T-helper 17 cell (primary cell): ENCODE measurements at places on chromosomes 13 and 19.

- no peak for DNase-seq
Observed at GRCh38 chr13:74200081-74200480, 65.9 kb upstream of the KLF12 start.

- DNase-seq = peak; percentile 16
Observed at GRCh38 chr13:39038569-39039030, 344 bp downstream of the NHLRC3 start.

- no peak for DNase-seq
Observed at GRCh38 chr19:16548956-16549355, 6.7 kb upstream of the CHERP start.

- DNase-seq = no peak
Observed at GRCh38 chr13:28609926-28610325, 49.0 kb upstream of the POMP start.

DNA sequence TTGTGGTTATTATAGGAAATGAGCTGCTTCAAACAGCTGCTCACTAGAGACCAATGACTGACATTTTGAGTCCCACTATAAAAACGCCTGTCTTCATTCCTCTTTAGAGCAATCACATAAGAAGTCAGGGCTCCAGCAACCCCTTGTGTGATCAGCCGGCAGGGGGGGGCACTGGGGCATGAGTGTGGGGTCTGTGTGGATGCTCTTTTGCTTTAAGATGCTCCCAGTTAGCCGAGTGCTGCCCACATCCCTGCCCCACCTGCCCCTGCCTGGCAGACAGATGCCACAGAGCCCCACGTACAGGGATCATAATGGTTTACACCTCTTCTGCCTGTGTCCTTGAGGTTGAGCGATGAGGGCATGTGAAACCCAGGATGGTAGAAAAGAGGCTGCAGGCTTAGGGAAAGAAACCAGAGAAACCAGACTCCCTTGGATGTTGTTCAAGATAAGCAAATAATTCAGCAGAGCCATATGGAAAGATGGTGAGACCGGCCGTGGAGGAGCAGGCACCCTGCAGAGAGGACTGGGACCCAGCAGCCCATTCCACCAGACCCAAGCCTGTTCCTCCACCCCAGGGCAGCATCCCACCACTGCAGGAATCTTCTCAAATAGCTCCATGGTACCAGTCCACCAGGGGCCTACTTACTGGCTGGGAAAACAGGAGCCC is 55.4 kb downstream of the CHST8 start:
- no peak for DNase-seq

GRCh38 chr19:3809881-3810707 is 23.9 kb upstream of the MATK start:
- no peak for DNase-seq

DNA sequence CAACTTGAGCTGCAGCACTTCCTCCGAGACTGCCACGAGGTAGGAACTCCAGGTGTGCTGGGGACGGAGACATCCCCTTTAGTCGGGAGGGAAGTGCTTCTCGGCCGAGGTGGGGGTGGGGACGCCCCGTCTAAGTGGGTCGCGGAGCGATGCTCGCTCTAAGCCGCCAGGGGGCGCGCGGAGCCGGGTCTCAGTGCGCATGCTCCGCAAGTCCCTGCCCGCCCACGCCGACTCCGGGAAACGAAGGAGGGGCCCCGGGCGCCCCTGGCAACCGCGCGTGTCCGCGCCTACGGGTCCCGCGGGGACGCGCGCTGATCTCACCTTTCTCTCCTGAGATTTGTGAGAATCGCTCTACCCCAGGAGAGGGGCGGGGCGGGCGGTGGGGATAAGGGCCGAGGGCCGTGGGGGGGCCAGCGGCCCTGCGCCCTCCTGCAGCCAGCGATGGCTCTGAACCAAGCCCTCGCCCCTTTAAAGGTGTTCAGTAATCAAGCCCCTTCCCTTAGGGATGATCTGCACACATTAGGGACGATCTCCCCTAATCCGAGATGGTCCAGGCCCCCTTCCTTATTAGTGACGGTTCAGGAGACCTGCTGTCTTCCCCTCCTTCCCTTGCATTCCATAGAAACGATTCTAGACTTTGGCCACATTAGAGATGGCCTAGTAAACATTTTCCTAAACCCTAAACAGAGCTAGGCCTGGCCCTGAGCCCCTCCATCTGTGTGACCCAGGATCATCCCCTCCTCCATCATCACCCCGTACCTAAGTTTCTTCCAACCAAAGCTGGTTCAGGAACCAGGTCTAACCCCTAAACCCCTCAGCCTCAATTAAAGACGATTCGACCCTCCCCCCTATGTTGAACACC is 47.3 kb upstream of the SHKBP1 start:
- peak; percentile 87 for DNase-seq

GRCh38 chr13:48775285-48775684 is 121.6 kb downstream of the CYSLTR2 start:
- DNase-seq = no peak

DNA sequence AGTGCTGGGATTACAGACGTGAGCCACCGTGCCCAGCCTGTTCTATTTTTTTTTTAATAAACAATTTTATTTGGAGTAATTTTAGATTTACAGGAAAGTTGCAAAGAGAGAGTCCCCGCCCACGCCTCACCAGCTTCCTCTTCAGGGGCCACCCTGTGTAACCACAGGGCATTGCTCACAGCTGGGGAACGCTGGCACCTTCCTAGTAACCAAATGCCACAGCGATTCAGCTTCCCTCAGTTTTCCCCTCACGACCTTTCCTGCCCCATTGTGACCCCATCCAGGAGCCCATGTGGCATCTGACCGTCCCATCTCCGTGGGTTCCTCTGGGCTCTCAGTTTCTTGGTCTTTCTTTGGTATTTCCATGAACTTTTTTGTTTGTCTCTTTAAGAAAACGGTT is 83.9 kb downstream of the GNG7 start:
- DNase-seq = no peak

DNA sequence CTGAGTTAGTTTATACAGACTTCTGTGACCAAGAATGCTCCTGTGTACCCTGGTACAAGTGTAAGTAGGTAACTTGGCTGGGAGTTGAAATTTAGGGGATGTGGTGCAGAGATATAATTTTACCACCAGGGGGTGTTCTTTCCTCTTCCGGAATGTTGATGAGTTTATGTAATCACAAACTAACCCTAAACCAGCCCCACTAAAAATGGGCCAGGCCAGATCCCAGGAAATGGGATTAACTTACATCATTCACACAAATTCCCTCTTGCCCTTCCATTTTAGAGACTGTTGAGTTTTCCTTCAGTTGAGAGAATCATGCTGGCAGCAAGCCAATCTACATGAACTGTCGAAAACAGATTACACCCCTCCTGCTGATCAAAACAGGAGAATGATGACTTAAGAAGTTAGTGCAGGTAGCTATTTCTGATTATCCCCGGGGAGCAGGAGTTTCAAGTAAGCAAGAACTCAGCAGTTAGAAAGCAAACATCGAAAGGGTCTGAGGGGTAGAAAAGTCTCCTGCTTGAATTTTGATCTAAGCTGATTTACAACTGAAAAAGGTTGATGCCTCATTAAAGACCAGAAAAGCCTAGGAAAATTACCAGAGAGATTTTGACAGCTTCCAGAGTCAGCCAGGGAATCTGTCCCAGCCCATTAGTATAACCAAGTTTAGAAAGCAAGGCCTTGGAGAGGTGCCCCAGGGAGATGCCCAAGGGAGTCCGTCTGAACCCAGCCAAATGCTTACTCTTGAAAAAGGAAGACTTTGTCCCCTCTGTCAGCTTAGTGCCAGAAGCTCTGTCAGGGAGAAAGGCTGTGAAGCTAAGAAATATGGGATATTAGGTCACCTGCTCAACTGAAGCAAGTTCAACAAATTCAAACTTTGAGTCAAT is 32.3 kb upstream of the MED4 start:
- DNase-seq = peak; percentile 26

- DNase-seq = no peak
Observed at GRCh38 chr19:31105761-31106160, 243.5 kb downstream of the TSHZ3 start.

- no peak for DNase-seq
Observed at GRCh38 chr13:21522847-21523246, 63.7 kb upstream of the ZDHHC20 start.

GRCh38 chr19:29769997-29770396 is 41.8 kb upstream of the CCNE1 start:
- DNase-seq = no peak

GRCh38 chr13:42152495-42152894 is 104.0 kb downstream of the DGKH start:
- no peak for DNase-seq

DNA sequence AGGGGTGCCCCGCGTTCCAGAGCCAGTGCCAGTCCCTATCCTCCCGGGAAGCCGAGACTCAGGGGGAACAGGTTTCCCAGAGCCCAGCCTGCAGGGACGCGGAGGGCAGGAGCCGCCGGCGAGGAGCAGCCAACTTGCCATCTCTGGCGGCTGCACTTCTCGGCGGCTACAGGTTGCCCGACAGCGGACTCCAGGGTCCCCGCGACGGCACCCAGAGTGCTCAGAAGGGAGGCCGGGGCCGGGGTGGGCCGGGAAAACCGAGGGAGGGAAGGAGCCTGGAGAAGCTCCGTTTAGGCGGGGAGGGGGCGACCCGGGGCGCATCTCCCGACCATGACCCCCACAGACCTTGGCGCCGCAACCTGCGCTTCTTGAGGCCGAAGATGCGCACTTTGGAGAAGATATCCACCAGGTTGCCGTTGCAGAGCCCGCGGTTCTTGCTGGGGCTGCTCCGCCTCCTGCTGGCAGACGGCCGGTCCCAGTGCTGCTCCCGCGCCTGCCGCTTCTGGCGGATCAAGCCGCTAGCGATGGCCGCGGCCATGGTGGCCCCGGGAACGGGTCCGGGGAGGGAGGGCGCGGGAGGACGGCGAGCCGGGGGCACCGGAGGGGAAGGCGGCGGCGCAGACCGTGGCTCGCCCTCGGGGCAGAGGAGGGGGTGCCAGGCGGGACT is 463.8 kb downstream of the ITGBL1 start:
- DNase-seq = no peak

DNA sequence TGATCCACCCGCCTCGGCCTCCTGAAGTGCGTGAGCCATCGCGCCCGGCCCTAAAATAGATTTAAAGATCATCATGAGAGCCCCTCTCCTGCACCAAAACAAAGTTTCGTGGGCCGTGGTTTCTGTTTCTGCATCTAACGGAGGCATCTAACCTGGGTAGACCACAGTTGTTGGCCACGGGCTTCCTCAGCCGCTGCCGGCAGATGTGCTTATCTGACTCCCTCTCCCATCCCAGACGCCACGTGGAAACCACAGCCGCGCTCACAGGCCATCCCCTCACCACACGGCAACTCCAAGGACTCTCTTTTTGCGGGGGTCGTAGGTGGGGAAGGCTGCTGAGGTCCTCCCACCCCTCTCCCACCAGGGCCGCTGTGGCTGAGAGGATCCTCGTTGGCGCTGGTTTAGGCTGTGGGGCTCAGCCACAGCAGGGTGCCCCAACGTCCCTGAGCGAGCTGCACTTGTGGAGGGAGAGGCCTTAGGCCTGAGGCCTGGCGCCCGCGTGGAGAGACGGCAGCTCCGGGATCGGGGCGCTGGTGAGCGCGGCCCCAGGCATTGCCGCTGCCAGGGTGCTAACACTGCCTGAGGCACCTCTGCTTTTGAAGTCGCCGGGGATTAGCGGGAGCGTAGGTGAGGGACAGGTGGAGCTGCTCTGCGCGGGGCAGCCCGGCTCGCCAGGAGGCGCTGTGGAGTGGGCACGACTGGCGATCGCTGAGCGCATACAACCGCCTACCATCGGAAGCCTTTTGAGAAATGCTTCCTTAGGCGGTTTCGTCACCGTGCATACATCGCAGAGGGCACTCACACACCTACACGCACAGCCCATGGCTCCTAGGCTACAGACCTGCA is 8.9 kb downstream of the ZSCAN1 start:
- no peak for DNase-seq

DNA sequence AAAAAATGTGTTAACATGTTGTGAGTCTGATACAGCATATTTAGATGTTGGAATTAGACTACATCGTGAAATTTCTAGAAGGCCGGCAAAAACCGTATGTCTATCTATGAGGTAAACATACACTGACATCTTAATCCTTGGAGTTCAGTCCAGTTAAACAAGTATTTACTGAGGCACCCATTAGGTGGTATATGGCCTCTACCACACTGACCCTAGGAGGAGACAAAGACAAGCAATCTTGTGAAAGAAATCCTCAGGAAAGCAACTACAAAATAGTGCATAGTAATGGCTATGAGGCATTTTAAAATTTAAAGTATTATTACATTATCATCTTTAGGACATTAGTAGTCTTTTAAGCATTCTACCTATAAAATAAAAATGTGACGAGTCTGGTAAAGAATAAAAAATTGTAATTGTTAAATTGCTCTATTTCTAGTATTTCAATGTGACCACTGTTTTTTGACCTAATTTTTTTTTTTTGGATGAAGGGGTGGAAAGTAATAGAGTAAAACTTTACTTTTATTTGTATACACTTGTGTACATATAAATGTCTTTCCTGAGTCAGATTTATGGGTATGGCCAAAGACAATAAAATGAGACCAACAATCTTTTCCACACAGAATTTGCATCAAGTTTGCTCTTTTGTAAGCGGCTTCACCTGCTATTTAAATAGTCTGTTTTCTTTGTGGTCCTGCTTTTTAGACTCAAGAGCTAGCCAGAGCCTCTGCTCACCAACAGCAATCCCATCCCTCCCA is 50.5 kb downstream of the KATNAL1 start:
- no peak for DNase-seq

DNA sequence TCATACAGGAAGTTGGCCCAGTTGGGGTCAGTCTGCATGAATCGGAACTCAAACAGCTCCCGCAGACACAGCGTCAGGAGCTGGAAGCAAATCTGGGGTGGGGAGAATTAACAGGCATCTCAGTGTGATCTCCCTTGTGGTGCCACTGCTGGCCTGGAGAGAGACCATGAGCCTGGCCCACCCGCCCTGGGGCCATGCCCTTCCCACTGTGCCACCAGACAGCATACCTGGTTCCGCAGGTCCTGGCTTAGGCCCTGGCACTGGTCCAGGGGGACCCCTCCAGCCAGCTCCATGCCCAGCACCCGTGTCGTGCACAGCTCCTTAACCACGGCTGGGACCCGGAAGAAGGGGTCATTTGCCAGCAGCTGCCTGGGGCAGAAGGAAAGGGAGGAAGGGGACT is 9.6 kb upstream of the NUMBL start:
- DNase-seq = no peak

DNA sequence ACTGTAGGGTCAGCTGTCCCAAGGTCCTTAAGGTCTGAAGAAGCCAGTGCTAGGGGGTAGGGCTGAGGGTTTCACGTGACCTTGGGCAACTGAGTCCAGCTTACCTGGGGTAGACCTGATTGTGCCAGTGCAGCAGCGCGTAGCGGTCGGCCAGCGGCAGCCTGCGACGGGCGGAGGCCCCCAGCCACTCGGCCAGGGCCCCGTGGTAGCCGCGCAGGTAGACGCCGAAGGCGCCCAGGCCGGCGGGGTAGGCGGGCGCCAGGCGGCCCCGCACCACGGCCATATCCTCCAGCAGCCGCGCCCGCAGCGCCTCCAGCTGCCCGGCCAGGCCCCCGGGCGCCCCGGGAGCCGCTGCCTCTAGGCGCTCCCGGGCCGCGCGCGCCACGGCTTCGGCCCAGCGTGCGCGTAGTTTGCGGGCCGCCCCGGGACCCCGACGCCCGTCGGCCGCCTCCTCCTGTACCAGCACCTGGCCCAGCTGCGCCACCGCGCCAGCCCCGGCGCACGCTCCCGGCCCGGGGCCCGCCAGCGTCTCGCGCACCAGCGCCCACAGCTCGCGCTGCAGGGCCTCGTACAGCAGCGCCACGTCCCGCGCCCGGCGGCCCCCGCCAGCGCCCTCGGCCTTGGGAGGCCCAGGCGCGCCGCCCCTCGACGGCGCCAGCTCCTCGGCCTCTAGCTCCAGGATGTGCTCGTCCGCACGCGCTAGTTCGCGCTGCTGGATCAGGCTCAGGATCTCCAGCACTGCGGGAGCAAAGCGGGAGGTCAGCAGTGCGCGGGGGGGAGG is 10.9 kb downstream of the EXOC3L2 start:
- DNase-seq = no peak

- DNase-seq = no peak
Observed at GRCh38 chr13:29957320-29957719, 106.9 kb upstream of the UBL3 start.
